ENCODE measurements at places on chromosomes 16 and 17.

- no peak for DNase-seq
Observed at GRCh38 chr16:28596840-28597691, at the start of gene SULT1A2. TSS of gene SULT1A2 (minus strand) at chr16:28597050. CDS start at chr16:28595930, 1,120 bp downstream.

GRCh38 chr16:661184-661821, 6.6 kb upstream of the RHOT2 start:
- no peak for DNase-seq

GRCh38 chr17:72967977-72968585, 124.4 kb downstream of the SLC39A11 start:
- no peak for DNase-seq

DNA sequence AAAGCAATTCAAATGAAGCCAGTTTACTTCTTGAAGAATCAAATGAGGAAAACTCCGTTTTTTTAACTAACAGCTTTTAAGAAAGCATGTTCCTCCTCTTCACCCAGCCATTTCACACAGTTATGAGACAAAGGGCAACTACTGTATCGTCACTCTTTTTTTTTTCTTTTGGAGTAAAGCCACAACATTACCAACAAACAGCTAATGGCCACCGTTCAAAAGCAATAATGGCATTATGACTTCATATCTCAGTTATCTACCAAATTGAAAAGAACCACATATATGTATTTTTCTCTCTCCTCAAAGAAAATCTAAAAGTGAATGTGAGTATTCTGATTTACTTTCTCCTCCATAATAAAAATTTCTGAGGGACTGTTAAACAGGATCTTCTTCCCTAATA, 14.5 kb downstream of the GRB2 start:
- DNase-seq: no peak

DNA sequence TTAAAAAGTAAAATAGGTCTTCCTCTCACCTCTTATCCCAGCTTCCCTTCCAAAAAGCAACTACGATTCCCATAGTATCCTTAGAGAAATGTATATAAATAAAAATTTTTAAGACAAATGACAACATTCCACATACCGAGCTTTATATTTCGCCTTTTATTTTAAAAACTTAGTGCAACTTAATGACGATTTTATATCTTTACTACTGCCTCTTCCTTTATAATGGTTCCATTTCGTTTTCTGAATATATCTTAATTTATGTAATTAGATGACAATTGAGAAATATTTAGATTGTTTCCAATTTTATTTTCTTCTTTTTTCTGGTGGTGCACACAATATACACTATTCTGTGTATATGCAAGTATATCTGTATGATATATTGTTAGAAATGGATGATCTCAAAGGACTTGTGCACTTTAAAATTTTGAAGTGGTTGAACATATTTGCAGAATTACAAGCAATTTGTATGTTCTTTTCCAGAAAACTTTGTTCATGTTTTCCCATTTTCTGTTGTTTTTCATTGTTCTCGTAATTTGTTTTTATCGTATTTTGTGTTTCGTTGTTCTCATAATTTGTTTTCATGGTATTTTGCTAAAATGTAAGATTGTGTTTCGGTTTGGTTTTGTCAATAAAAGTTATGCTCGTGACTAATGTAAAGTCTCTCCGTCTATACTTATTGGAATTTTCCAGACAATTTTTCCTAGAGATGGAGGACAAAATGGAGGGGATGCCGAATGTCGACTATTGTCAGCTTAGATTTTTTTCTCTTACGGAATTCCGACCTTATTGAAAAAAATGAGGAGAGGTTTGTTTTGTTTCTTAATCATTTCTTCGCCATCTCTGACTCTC, 20.4 kb upstream of the HOXB13 start:
- DNase-seq: no peak

- DNase-seq: no peak
Observed at GRCh38 chr17:14756479-14756878, 455.6 kb downstream of the HS3ST3B1 start.
